Suprapubic skin (tissue), 4 donors: ENCODE measurements at places on chromosomes 13 and 19. TPM values are rescaled to one million over a fixed set of nuclear protein-coding genes. Genes with fewer than 3 reads are reported as not detected.

The TRPC4 gene
- total RNA-seq = not detected

The ZNF443 gene
- 6.5 TPM for total RNA-seq

The SIGLEC6 gene
- not detected for total RNA-seq

The NFIC gene
- 135 TPM for total RNA-seq

DNA sequence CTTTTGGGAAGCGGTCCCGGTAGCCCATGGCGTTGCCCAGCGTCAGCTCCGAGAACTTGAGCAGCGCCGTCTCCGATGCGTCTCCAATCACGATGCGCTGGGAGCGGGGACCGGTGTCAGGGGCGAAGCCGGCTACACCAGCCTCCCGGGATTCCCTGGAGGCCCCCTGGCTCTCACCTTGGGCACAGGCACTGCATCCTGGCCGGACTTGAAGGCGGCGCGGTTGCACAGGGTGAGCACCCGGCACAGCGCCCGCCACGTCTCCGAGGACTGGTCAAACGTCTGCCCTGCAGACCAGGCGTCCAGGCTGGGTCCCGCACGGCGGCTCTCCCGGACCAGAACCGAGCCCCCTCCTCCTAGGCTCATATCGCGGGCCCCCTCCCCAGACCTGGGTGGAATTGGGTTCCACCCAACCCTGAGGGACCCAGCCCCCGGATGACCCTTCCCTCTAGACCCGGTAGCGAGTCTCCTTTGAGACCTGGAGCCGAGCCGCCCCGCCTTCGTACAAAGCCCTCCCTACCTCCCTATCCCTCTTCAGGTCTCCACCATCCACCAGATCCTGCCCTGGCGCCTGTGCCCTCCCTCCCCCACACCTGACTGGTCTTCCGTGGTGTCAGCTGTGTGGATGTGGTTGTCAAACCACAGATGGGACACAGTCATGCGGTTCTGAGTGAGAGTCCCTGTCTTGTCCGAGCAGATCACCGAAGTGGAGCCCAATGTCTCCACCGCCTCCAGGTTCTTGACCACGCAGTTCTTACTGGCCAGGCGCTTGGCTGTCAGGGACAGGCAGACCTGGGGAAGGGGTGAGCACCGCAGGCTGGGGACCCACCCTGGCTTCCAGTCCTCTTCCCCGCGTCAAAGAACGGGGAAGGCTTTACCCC is 4.8 kb downstream of the ATP4A start:
- peak overlapping the region; percentile 41 for H3K4me3 ChIP-seq
- no peak for DNase-seq
- peaks cover 13% of the 10 kb centered on the region for H3K4me1 ChIP-seq
- no peaks in the 10 kb centered on the region for H3K36me3 ChIP-seq
